ENCODE measurements at places on chromosomes 11 and 22.

- no peak for DNase-seq
These were observed 5.3 kb downstream of the GLB1L2 start for GRCh38 chr11:134337051-134337450.

- DNase-seq, result no peak
These were observed 2.9 kb downstream of the INPP5J start for GRCh38 chr22:31125521-31126117.

- no peak for DNase-seq
These were observed 25.8 kb downstream of the TSKU start for GRCh38 chr11:76808996-76809395.

DNA sequence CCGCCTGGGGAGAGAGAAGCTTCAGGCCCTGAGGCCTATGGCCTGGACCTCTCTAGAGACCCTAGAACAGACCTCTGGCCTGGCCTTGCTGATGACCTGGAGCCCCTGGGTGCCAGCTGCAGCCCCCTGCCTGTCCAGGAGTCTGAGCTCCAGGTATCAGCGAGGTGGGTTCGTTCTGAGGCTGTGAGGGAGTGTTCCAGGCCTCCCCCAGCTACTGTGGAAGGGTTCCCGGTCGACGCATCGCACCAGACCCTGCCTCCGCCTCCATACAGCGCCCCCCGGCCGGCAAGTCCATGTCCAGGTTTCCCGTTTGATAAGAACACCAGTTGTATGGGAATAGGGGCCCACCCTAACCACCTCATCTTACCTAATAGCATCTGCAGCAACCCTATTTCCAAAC is 111.1 kb downstream of the KCNQ1 start:
- no peak for DNase-seq

- DNase-seq, result no peak
These were observed 123.3 kb downstream of the APIP start for GRCh38 chr11:34792814-34793258.

DNA sequence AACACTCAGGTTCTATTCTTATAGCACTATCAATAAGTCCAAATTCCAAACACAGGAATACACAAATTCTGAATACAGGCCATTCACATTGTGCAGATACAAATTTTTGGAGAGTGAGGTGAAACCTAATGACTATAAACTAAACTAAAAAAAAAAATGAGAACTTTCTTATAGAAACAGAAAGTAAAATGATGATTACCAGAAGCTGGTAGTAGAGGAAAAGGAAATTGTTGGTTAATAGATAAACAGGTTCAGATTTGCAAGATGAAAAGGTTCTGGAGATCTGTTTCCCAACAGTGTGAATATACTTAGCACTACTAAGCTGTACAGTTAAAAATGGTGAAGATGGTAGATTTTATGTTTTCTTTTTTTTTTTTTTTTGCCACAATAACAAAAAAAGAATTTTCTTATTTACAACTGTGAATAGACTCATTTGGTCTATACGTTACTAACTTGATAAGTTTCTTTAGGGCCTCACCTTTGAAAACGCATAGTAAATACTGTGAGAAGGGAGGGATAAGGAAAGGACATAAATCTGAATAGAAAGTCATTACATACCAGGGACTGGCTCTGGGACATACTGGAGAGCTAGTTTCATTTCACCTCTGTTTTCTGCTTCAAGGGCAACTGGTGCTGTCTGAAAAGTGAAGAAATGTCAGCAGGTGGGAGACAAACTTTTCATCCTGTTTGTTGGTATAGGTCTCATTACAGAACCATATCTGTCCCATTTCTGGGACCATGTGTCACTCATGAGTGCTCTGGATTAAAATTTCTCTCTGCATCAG is 14.2 kb upstream of the CCDC89 start:
- DNase-seq, result no peak

- DNase-seq, result no peak
These were observed 10.5 kb downstream of the NRXN2 start for GRCh38 chr11:64712430-64713015.

DNA sequence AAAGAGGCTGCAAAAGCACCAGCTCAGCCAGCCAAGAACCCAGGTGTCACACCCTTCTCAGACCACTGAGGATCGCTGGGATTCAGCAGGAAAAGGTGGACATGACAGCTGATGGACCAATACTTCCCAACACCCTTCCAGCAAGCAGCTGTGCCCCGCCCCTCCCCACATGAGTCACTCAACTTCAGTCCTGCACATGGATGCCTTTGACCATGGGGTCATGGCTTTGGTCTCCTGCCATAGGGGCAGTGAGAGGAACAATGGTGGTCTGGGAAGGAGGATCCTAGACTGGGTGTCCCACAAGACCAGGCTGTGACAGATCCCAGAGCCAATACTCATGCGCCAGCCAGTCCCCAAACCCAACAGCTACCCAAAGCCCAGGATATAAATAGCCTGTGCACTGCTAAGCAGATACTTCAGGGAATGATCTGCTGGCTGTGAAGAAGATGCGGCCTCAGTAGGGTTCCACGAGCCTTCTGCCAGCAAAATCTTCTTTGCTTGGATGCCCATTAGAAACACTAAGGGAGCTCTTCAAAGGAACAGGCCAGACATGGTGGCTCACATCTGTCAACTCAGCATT is 5.5 kb upstream of the RGL4 start:
- DNase-seq, result no peak

- peak; percentile 71 for DNase-seq
These were observed 8.4 kb downstream of the FAM118A start for GRCh38 chr22:45318168-45318557.

GRCh38 chr22:24379536-24379935 is 47.9 kb upstream of the ADORA2A start:
- DNase-seq, result no peak

DNA sequence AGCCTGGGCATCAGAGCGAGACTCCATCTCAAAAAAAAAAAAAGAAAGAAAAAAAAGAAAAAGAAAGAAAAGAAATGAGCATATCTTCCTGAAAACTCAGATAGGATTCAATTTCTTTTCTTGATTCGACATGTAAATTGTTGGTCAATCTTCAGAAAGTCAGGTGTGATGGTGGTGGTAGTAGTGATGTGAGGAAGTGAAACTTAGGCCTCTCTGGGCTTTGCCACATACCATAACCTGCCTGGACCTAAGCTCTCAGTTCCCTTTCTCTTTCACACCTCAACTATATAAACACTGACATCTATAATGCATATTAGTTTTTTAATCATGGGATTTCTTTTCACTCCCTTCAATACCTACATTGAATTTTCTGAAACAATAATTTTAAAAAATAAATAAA is 98.0 kb upstream of the TBCEL start:
- DNase-seq, result no peak

- DNase-seq, result no peak
These were observed 3.6 kb downstream of the EI24 start for GRCh38 chr11:125572916-125573315.

GRCh38 chr22:46041642-46042041 is 64.7 kb upstream of the WNT7B start:
- DNase-seq, result peak; percentile 53

DNA sequence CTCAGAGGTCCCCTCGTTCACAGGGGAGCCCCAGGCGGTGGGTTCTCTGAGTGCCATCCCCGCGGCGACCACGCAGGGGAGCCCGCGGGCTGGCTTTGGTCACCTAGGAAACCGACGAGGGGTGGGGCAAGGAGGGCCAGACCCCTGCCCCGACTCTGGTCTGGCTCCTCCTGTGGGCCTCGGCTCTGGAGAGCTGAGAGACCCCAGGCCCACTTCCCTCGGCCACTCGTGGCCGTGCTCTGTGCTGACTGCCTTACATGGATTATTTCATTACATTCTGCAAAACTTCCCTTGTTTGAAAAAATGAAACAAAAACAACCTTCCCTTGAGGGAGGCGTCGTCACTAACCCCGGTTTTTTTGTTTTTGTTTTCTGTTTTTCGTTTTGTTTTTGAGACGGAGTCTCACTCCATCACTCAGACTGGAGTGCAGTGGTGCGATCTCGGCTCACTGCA is 15.1 kb upstream of the CYTH4 start:
- no peak for DNase-seq

GRCh38 chr11:33721426-33721825 is 14.8 kb downstream of the CD59 start:
- DNase-seq, result no peak

DNA sequence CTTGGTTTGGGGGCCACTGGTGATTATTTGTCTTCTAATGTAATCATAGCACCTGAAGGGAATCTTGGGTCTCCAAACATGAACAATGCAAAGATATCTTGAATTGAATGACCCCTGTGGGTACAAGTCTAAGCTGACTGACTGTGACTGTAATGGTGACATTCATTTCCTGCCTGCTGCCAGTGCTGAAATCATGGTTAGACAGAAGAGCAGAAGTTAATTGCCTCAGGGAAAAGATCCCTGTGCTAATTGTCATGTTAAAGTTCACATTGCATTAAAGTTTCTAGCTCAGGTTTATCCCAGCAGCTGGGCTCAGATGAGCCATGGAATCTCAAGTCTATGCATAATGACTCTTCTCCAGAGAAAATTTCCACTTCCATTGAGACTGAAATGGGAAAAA is 772.0 kb downstream of the ETS1 start:
- no peak for DNase-seq

- no peak for DNase-seq
These were observed at the start of gene ELMOD1 for GRCh38 chr11:107590460-107591377. Gene ELMOD1, plus strand, starts transcription at chr11:107591147. Its CDS starts 27,043 bp downstream, at chr11:107618190.

DNA sequence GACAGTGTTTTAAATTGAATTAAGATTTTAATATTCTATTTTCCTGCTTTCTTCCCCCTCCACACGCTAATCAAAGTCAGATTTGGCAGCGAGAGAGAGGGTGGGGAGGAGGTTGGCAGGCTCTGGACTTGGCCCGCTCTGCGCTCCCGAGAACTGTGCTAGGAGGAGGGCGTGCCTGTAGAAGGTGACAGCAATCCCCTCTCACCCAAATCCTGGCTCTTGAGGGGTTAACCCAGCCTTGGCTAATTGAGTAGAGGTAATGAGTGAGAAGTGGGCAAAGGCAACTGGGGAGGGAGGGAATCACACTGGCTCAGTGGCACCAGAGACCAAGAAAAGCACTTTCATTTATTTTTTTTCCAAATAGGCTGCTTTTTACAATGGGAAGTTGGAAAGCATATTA is 42.2 kb downstream of the BUD13 start:
- DNase-seq, result no peak

DNA sequence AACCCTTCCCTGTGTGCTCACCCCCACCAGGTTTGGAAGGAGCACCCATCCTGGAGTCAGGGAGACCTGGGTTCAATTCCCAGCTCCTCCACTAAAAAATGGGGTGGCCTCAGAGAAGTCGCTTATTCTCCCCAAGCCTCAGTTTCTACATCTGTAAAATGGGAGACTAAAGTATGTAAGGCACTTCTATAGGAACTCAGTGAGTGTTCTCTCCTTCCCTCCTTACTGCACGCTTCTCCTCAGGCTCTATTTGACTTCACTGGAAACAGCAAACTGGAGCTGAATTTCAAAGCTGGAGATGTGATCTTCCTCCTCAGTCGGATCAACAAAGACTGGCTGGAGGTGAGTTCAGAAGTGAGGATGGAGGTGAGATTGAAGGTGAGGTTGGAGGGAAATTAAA is 11.3 kb downstream of the NCF4 start:
- DNase-seq, result no peak

DNA sequence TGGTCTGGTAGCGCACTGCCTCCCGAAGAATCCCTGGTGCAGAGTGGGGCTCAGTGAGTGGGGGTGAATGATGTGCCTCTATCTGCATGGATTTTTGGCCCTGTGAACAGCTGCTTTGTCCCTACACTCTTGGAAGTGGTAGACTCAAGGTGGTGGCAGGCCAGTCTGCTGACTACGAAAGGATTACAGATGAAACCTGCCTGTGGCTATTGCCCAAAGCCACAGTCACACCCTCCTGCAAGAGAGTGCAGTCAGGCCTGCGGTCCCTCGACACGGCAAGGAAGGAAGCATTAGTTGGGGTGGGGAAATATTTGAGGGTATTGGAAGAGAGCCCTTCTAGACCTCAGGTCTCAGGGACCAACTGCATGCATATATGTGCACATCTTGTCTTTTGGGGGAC is 63.7 kb downstream of the DSCAML1 start:
- no peak for DNase-seq

DNA sequence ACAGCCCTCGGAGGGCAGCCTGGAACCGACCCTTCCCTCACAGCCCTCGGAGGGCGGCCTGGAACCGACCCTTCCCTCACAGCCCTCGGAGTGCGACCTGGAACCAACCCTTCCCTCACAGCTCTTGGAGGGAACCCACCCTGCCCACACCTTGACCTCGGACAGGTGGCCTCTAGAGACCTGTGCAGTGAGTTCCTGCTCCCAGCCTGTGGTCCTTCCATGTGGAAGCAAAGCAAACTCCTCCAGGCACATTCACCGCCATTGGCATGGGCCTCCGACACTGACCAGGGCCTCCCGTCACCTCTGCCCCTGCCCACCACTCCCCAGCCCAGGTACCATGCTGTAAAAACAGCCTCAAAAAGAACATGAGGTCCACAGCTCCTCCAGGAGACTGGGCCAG is 272.1 kb downstream of the BRD1 start:
- no peak for DNase-seq

- no peak for DNase-seq
These were observed 30.4 kb upstream of the SHANK2 start for GRCh38 chr11:71282581-71283351.

DNA sequence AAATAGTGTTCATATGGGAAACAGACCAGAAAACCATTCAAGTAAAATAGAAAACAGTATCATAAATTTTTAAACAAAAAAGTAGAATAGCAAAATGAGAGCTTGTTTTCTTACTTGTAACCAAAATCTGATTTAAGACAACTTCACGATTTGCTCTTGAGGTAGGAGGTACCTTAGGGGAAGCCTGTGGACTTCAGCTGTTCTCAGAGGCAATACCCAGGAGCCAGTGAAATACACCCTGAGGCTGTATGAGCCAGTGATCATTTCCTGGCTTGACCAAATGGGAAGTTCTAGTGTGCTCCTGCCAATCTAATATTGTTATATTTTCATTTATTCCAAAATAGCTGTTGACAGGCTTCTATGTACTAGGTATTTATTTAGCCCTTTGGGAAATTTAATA is 104.8 kb downstream of the ARHGAP42 start:
- DNase-seq, result no peak

- no peak for DNase-seq
These were observed 326.7 kb upstream of the NCAM1 start for GRCh38 chr11:112634551-112634950.

GRCh38 chr11:62707277-62707861 is at the start of the genes BSCL2 and GNG3:
Gene BSCL2, minus strand, starts transcription at chr11:62707424. Its CDS starts 229 bp downstream, at chr11:62707195.
Gene GNG3, plus strand, starts transcription at chr11:62707676. Its CDS starts 620 bp downstream, at chr11:62708296.
- DNase-seq, result peak; percentile 56

DNA sequence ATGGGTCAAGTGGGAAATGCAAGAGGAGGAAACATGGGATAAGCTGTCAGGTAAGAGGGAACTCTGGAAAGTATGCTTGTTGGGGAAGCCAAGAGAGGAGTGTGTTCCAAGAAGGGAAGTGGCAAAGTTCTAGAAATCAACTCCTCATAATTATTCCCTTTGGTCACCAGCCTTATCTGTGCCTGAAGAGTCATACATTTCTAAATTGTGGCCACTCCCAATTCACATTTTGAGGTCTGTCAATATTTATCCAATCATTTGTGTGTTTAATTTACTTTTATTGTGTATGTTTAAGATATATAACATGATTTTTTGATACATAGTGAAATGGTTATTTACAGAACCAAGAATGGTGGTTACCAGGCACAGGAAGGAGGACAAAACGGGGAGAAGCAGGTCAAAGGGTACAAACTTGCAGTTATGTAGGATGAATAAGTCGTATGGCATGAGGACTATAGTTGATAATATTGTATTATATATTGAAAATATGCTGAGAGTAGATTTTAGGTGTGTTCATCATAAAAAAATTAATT is 131.7 kb downstream of the GRIA4 start:
- no peak for DNase-seq

- DNase-seq, result no peak
These were observed 19.3 kb upstream of the GLYATL1 start for GRCh38 chr11:58919980-58920379.

- DNase-seq, result no peak
These were observed 29.2 kb downstream of the SCUBE1 start for GRCh38 chr22:43313890-43314474.

All from SHP77 treated with DMSO at 0.1 percent for 48 hours (cell line).